ENCODE measurements at places on chromosomes 1 and 21. TPM values are rescaled to one million over a fixed set of nuclear protein-coding genes. Genes with fewer than 3 reads are reported as not detected.

Gene SPRR1B
- total RNA-seq: not detected

DNA sequence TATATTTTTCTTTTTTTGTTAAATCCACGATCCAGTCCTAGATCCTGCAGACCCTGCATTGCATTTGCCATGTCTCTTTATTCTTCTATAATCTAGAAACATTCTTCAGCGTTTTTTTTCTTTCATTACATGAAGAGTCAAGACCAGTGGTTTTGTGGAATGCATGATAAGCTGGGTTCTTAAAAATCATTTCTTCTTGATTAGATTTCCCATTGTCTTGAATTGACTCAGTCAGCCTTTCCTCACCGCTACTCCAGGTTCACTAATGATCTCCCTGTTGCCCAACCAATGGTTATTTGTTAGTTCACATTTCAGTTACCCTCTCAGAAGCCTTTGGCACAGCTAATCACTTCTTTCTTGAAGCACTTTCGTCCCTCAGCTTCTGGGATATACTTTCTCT lies 25.2 kb downstream of the CHD1L start:
- DNase-seq: no peak

- DNase-seq: no peak
These were observed 356.3 kb downstream of the PLPP3 start for GRCh38 chr1:56222914-56223540.

GRCh38 chr1:47317841-47318240 lies 3.9 kb upstream of the STIL start:
- DNase-seq: no peak

DNA sequence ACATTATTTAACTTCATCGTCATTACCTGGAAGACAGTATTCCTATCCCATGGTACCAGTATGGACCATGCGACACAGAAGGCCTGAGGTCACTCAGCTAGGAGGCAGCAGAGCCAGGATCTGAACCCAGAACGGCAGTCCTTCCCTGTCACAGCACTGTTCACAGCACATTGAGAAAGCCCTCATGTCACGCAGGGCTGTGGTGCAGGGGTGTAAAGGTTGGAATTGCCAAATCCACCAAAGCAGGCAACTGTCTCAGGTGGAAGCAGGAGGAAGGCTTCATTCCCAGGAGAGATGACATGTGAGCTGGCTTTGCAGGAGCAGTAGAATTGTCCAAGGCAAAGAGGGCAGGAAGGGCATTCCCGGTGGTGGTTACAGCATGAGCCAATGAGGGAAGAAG lies 9.9 kb upstream of the TTC22 start:
- DNase-seq: no peak

Gene LCE3A
- not detected for total RNA-seq
